Naive thymus-derived CD8-positive, alpha-beta T cell (primary cell): ENCODE measurements at places on chromosomes 3 and 15. TPM values are rescaled to one million over a fixed set of nuclear protein-coding genes. Genes with fewer than 3 reads are reported as not detected.

DNA sequence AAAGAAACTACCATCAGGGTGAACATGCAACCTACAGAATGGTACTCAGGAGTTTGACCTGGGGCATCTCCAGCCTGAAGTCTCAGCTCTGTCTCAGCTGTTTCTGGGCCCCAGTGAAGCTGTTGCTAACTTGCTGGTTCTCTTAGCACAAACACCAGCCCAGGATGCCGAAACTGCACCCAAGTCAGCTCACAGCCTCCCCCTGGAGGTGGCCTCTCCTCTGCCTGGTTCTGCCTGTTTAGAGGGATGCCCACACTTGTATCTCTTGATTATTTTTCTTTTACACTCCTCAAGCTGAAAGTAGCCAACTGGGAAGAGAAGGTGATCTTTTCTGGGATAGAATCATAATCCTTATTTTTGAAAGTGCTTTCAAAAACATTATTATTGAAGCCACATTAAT is 289.0 kb upstream of the RASGRP1 start:
- H3K27ac ChIP-seq: no peak overlapping the region
- H3K4me3 ChIP-seq: no peak overlapping the region
- no peaks in the 10 kb centered on the region for H3K4me1 ChIP-seq
- peak; percentile 2 for DNase-seq
- no peaks in the 10 kb centered on the region for H3K36me3 ChIP-seq

DNA sequence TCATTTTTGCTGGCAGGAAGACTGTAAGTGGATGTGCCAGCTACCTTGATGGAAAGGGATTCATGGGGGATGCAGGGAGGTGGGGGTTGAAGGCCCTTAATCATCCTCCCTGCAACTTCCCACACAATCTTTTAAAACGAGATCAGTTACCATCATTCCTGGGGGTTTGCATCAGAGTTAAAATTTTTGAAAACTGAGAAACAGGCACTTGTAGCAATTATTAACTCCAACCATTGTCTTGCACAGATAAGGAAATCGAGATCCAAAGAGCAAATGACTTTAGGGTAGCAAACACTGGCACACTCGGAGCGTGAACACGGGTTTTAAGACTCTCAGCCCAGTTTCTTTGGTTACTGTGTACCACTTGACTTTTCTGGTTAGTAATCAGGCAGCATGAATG is 41.9 kb downstream of the GPD1L start:
- H3K36me3 ChIP-seq: peaks cover 45% of the 10 kb centered on the region
- H3K27ac ChIP-seq: no peak overlapping the region
- no peak overlapping the region for H3K4me3 ChIP-seq

- H3K27me3 ChIP-seq: peaks cover 4% of the 10 kb centered on the region
- H3K4me1 ChIP-seq: no peaks in the 10 kb centered on the region
- no peak overlapping the region for H3K27ac ChIP-seq
Measured at GRCh38 chr3:35921718-35922117, 282.4 kb downstream of the ARPP21 start.

DNA sequence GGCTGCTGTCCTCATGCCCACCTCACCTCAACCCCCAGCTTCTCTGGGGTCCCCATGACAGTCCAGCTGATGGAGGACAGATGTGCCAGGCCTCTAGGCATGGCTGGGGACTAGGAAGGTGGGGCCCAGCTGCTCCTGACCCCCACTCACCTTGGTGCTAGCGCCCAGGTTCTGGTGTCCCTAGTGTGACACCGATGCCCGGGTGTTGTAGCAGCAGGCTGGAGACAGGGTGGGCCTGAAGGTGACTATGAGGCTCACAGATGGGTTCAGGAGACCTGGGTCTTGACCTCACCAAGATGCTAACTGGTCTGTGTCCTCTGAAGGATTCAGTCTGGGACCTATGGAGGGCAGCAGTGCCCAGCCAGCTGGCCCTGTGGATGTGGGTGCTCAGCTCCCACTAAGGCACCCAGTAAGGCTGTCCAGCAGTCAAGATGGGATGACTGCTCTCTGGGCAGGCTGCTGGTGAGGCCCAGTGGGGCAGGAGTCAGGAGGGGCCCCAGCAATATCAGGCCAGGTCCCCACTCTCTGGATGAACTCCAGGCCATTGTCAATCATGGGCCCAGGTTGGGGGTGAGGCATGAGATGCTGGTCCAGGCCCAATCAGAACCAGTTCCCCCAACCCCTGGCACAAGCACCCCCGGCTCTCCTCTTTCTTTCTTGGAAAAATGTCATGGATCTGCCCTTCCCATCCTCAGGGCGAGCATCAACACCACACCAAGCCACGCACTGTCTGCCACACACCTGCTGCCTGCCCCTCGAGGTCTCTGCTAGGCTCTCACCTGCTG is 33.0 kb downstream of the ALDH1L1 start:
- H3K4me3 ChIP-seq: no peak overlapping the region
- H3K4me1 ChIP-seq: no peaks in the 10 kb centered on the region
- DNase-seq: no peak
- H3K36me3 ChIP-seq: no peaks in the 10 kb centered on the region

DNA sequence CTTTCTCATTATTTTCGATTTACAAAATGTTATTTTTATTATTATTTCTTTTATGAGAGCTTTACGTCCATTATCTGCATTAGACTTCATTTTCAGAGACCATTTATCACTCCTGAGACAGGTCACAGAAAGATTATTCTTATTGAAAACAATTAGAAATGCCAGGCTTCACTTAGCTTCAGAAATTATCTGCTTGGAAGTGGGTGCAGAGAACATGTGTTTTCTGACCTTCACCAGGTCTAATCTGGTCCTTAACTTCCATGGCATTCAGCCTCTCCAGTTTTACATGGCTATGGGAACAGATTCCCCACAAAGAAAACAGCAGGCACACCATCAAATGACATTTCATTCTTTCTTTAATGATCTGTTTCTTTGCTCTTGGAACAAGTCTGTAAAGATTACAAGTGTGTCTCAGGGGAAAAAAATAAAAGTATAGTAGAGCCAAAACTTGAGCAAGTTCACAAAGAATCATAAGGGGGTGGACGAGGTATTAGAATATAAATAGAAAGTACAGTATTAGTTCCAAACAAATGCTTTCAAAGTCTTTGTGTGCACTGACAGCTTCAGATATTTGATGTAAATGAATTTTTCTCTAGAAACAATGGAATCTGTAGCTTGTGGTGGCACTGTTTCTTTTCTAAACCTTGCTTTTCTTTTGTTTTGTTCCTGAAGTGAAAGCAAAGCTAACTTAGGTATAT is 294.2 kb upstream of the MEIS2 start:
- no peaks in the 10 kb centered on the region for H3K27me3 ChIP-seq
- H3K4me1 ChIP-seq: no peaks in the 10 kb centered on the region
- no peak overlapping the region for H3K27ac ChIP-seq
- DNase-seq: no peak
- no peak overlapping the region for H3K4me3 ChIP-seq

DNA sequence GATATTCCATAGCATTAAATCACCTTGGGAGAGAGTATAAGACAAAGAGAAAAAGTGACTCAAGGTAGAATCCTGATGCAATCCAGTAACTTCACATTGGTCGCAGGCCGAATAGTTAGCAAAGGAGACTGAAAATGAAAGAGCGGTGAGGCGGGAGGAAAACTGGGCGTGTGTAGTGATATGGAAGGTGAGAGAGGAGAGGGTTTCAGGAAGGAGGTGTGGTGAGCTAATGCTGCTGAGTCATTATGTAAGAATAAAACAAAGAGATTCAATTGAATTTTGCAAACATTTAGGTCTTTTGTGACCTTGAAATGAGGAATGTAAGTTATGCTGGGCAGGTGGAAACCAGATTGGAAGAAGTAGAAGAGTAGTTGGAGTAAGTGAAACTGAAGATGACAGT is 235.3 kb downstream of the C3orf38 start:
- H3K27me3 ChIP-seq: peaks cover 3% of the 10 kb centered on the region
- no peaks in the 10 kb centered on the region for H3K36me3 ChIP-seq
- no peak overlapping the region for H3K4me3 ChIP-seq
- no peaks in the 10 kb centered on the region for H3K4me1 ChIP-seq
- no peak overlapping the region for H3K27ac ChIP-seq
- DNase-seq: no peak

GRCh38 chr3:16917256-16917935 is 32.6 kb downstream of the PLCL2 start:
- H3K36me3 ChIP-seq: no peaks in the 10 kb centered on the region
- no peak overlapping the region for H3K4me3 ChIP-seq
- peaks cover 33% of the 10 kb centered on the region for H3K4me1 ChIP-seq
- H3K27ac ChIP-seq: no peak overlapping the region

DNA sequence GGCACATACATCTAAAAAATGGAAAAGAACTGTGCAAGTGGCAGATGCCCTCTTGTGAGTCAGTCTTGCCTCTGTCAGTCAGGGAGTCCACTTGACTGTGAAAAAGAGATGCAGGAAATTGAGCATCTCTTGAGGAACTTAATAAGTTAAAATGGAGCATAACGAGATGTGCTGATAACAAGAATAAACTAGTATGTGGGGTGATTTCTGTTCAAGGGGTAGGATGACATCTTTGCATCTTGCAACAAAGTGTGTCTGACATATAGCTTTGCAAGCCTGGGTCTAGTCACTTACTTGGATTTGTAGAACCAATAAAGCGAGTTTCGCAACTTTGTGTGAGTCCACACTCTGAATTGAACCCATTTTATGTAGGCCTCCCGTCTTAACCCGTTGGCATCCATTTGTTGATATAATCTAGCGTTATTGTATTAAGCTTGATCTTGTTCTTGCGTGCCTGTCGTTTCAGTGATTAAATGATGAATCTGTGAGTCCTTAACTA is 2.2 kb downstream of the USP3 start:
- peak overlapping the region; percentile 94 for H3K27ac ChIP-seq
- H3K4me1 ChIP-seq: peaks cover 73% of the 10 kb centered on the region
- no peaks in the 10 kb centered on the region for H3K36me3 ChIP-seq
- H3K27me3 ChIP-seq: no peaks in the 10 kb centered on the region
- peak overlapping the region; percentile 91 for H3K4me3 ChIP-seq

GRCh38 chr3:31116651-31117050 is 222.2 kb upstream of the GADL1 start:
- DNase-seq: no peak
- no peak overlapping the region for H3K4me3 ChIP-seq
- peaks cover 2% of the 10 kb centered on the region for H3K36me3 ChIP-seq
- no peak overlapping the region for H3K27ac ChIP-seq

DNA sequence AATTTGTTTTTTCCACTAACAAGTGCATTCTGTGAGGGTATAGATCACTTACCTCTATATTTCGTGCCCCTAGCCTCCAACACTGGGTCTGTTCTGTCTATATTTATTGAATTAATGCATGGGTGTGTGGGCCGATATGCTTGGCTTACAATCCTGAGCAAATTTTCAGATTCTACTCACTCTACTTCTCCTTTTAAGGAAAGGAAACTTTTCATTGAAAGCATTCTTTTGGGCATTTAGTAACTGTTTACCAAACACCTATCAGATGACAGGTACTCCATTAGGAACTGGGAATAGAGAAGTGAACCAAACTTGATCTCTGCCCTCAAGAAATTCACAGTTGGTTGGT is 60.5 kb downstream of the TLE3 start:
- DNase-seq: no peak
- H3K27me3 ChIP-seq: no peaks in the 10 kb centered on the region
- H3K27ac ChIP-seq: no peak overlapping the region
- H3K4me3 ChIP-seq: no peak overlapping the region
- no peaks in the 10 kb centered on the region for H3K36me3 ChIP-seq

Gene AGTR1
- total RNA-seq: not detected

Gene PPCDC
- total RNA-seq: 15.7 TPM

Gene ERC2
- not detected for total RNA-seq

Gene SQOR
- total RNA-seq: 38.9 TPM

Gene IQCH
- total RNA-seq: 0.96 TPM
